AG09309 (cell line): ENCODE measurements at places on chromosomes 6 and 20.

- no peak for DNase-seq
Measured at GRCh38 chr6:129525055-129525454, 184.9 kb downstream of the ARHGAP18 start.

DNA sequence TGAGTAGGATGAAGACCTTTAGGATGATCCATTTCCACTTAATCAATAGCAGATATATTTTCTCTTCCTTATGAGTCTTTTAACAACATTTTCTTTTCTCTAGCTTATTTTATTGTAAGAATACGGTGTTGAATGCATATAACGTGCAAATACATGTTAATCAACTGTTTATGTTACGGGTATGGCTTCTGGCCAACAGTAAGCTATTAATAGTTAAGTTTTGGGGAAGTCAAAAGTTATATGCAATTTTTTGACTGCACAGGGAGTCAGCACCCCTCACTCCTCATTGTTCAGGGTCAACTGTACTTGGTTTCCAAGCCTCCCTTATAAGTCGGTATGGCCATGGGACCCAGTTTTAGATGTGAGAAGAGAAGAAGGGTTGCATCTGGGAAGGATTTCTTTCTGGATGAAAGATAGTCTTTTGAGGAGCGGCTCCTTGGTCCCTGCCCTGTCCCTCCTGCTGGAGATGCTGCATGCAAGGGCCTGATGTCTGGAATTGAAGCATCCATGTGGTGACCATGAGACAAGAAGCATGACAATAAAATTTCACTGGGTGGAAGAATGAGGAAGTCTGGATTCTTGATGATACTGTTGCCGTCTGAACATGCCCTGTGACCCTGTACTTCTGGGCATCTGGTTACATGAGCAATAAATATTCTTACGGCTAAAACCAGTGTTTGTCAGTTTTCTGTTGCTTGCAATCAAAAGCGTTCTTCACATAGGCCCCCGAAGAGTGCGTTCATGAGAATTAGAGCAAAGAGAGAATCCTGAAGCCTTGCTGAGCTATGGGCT, 194.7 kb upstream of the PMEPA1 start:
- DNase-seq, result no peak

DNA sequence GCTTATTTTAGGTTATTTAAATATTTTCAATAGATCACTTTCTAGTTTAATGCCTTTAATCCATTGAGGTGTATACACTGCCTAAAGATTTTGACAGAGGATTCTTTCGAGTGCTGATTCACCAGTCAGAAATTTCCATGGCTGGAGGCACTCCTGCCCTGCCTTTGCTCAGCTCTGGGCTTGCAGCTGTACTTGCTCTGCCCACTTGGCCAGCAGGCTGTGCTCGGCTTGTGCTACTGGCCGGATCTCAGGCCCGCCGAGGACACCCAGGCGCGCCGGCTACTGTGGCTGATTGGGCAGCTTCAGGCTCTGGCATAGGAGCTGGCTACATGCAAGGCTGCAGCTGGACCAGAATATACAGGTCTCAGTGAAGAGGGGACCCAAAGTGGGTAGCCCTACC, 675.1 kb upstream of the MMS22L start:
- no peak for DNase-seq

- DNase-seq, result no peak
Measured at GRCh38 chr20:49603209-49603627, 35.3 kb upstream of the PTGIS start.

GRCh38 chr6:72724545-72724944, 102.7 kb downstream of the KCNQ5 start:
- DNase-seq, result no peak

- no peak for DNase-seq
Measured at GRCh38 chr20:37907330-37907676, 4.4 kb downstream of the VSTM2L start.

GRCh38 chr20:42610070-42610469, 579.6 kb downstream of the PTPRT start:
- DNase-seq, result no peak

GRCh38 chr6:39911513-39912125, 22.6 kb downstream of the MOCS1 start:
- no peak for DNase-seq

DNA sequence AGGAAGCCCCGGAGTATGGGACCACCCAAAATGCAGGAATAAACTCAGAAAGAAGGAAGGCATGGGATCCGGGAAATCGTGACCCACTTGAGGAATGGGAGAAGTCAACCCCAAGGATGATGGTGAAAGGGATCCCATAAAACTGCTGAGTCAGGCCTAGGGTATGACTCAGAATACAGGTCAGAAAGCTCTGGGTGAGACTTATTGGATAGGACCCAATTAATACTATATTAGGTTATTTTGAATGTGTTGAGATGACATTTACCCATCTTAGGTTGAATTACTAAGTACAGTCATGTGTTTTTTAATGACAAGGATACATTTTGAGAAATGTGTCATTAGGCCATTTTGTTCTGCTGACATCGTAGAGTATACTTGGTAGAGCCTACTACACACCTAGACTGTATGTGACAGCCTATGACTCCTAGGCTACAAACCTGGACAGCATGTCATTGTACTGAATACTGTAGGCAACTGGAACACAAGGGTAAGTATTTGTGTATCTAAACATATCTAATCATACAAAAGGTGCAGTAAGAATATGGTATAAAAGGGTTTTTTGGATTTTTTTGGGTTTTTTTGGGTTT, 17.1 kb upstream of the HIVEP1 start:
- DNase-seq, result no peak

- no peak for DNase-seq
Measured at GRCh38 chr20:41379551-41379950, 12.9 kb upstream of the EMILIN3 start.

DNA sequence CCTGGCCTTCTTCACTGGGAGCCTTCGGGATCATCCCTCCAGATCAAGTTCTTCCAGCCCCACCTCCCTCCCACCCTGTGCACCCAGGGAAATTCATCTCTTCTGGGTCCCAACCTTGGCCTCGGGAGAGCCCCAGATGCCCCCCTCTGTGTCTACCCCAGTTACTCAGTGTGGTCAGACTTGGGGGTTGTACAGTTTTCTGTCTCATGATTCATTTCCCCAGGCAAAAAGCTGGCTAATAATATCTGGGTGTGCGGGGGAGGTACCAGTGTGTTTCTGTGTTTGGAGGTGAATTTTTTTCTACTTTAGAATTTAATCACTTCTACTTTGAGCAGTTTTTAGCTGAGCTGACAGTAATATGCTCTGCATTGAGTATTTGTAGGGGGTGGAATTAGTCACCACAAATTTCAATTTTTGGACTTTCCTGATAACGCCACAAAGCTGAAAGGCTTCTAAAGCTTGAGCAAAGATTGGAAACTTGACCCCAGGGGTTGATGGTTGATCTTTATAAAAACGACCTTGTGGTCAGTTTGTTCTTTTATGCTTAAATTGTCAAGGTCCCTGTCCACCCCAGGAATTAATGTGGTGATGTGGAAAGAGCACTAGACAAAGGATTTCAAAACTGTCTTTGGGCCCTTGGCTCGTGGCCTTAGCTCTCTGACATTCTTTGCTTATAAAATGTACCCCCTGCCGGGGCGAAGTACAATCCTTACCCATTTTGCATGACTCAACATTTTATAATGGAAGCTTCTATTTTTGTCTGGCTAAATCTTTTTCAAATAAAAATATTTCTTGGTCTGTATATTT, 284.7 kb upstream of the TAB2 start:
- DNase-seq, result peak; percentile 93

GRCh38 chr20:62370115-62370806, 3.1 kb upstream of the LAMA5 start:
- DNase-seq, result peak; percentile 52

GRCh38 chr6:126698732-126699240, 358.9 kb downstream of the CENPW start:
- DNase-seq, result no peak

DNA sequence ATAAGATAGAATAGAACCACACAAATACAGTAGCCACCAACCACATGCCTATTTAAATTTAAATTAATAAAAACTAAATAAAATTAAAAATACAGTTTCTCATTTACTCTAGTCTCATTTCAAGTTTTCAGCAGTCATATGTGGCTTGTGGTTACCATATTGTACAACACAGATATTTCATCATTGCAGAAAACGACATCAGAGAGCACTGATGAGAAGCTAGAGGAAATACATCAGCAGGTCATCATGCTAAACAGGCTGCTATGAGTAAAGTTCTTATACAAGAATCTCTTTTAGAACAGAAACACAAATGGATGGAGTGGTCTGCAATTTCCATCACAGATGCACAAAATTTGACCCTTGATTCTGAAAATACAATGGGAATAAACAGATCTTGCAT, 36.6 kb downstream of the TBC1D32 start:
- DNase-seq, result no peak

DNA sequence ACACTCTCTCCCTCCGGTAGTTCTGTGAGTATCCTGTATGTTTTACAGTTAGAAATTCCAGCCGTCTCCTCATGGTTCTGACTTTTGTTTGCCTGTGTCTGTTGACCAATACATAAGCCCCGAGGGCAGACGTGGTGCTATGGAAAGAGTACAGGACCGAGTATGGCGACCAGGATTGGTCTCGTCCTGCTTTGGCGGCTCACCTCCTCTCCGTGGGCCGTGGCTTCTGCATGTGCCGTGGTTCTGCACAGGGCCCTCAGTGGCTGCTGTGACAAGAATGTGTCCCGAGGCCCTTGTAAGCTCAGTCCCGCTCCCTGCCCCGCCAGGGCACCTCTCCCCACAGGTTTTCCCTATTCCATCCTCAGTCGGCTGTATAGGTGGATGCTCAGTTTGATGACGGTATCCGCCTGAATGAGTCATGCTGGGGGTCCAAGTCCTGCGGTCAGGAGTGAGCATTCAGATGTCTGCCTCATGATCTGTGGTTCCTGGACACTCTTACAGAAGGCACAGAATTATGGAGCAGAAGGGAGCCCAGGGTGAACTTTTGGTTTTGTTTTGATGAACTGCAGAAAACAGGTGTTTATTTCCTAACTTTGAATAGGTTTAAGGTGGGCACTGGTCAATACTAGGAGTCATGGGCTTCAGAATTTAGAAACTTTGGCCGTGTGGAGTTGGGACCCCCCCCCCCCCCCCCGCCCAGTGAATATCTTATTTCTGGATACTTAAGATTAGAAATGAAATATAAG, 1.2 kb downstream of the ARFGAP1 start:
- peak; percentile 14 for DNase-seq

GRCh38 chr6:2960935-2961334, 10.4 kb downstream of the SERPINB6 start:
- no peak for DNase-seq

DNA sequence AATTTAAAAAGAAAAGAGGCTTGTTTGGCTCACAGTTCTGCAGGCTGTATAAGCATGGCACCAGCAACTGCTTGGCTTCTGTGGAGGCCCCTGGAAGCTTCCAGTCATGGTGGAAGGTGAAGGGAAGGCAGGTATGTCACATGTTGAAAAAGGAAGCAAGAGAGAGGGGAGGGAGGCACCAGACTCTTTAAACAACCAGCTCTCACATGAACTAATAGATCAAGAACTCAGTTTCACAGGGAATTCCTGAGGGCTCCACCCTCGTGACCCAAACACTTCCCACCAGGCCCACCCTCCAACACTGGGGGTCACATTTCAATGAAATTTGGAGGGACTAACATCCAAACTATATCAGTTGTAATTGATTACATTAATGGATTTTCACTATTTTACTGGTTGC, 127.9 kb upstream of the MLIP start:
- no peak for DNase-seq

GRCh38 chr20:49925901-49926454, 10.2 kb upstream of the RNF114 start:
- no peak for DNase-seq

GRCh38 chr6:155813548-155813947, 357.9 kb upstream of the NOX3 start:
- no peak for DNase-seq

DNA sequence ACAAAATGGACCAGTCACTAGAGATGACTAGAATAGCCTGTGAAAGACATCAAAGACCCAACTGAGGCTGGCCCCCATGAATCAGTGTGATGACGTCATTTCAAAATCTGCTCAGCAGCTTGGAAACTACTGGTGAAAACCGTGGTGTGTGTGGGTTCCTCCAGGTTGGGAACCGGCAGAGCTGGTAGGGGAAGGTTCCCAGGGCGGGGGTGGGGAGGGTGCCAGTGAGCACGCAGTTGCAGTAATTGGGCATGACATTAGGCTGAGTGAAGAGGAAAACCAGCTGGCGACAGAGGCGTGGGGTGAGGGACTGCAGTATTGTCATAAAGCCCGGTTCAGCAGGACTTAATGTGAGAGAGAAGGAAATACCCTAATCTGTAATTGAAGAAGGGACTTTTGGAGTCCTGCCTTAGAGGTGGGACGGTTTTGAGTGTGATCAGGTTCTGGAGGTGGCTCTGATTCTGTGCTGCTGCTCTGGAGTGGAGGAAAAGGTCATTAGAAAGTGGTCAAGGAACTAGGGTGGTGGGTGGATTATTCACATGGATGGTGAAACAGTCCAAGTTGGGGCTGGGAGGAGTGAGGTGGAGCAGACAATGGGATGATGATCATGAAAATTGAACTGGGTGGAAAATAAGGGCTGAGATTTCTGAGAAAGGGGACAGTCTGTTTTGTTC, 52.0 kb upstream of the MTHFD1L start:
- DNase-seq, result no peak

- DNase-seq, result peak; percentile 71
Measured at GRCh38 chr20:5080384-5080877, 39.3 kb downstream of the PCNA start.
